SJCRH30 (cell line): ENCODE measurements at places on chromosomes 7 and 10. TPM values are rescaled to one million over a fixed set of nuclear protein-coding genes. Genes with fewer than 3 reads are reported as not detected.

ALOX5 gene
- total RNA-seq: not detected in 2 replicates

ERCC6 gene
- 5.7 and 7.1 TPM in 2 replicates for total RNA-seq

HNRNPA2B1 gene
- 746 and 863 TPM in 2 replicates for total RNA-seq

RTKN2 gene
- total RNA-seq: 11.7 and 13.3 TPM in 2 replicates

SPDYE6 gene
- total RNA-seq: not detected in 2 replicates

OR2A12 gene
- not detected in 2 replicates for total RNA-seq

NODAL gene
- not detected in 2 replicates for total RNA-seq

ANXA8L1 gene
- not detected in 2 replicates for total RNA-seq
